ENCODE measurements at places on chromosomes 7 and 10.

GRCh38 chr10:58282615-58283014 lies 13.7 kb downstream of the CISD1 start:
- DNase-seq, result peak; percentile 61

GRCh38 chr7:33593611-33594010 lies 311.7 kb upstream of the BMPER start:
- DNase-seq, result no peak

- DNase-seq, result no peak
These were observed 41.6 kb downstream of the BICC1 start for GRCh38 chr10:58554316-58554715.

GRCh38 chr10:122149561-122150505 lies 121.3 kb upstream of the BTBD16 start:
- no peak for DNase-seq

GRCh38 chr7:127393368-127394058 lies 1.0 kb upstream of the ZNF800 start:
- no peak for DNase-seq

DNA sequence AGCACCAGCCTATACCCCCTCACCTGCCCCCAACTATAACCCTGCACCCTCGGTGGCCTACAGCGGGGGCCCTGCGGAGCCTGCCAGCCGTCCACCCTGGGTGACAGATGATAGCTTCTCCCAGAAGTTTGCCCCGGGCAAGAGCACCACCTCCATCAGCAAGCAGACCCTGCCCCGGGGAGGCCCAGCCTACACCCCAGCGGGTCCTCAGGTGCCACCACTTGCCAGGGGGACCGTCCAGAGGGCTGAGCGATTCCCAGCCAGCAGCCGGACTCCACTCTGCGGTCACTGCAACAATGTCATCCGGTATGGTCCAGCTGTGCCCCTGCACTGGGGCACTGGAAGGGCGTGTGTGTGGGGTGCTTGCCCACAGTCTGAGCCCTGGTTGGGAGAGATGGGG lies 40.0 kb upstream of the BMPR1A start:
- DNase-seq, result no peak

DNA sequence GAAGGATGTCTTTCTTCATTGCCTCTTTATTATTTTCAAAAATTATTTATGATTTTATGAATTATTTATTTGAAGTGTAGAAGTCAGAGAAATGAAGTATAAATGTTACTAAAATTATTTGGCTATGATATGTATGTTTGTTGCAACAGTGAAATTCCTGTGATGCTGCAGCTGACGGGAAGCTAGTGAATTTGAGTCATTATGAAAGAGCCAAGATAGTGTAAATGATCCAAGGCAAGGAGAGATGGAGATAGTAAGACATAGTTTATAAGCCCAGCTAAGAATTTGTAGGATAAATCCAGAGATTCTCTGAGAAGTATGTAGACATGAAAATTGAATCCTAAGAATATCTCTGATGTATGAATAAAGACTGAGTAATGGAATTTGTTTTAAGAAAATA lies 30.8 kb downstream of the CASD1 start:
- no peak for DNase-seq

DNA sequence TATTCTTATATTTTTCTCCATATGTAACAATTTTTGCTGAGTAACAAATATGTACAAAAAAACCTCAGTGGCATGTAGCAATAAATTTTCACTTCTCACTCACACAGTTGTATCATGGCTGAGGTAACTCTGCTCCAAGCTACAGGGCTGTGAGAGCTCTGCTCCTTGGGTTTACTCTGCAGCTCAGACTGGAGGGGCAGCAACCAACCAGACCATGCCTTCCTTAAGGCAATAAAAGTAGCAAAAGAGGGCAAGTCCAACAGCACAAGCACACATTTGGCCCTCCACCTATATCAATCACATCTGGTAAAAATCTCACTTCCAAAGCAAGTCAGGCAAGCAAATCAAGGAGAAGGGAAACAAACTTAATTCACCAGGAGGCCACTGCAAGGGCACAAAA lies 102.9 kb downstream of the CRPPA start:
- DNase-seq, result no peak

DNA sequence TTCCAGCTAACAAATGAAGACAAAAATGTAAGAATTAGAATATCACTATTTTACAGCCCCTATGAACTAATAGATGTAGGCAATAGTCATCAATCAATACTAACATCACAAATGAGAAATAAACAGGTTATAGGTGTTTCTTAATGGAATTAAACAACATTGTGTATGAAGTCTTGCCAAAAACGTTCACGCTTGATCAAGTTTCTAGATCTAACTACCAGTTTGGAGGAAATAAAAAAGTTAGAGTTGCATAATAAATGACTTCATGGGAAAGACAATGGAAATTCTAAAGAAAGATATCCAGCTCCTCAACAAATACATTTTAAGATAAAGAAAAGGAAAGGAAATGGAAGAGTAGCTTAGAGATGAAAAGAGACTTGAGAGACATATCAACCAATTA lies 19.7 kb downstream of the TAC1 start:
- no peak for DNase-seq

DNA sequence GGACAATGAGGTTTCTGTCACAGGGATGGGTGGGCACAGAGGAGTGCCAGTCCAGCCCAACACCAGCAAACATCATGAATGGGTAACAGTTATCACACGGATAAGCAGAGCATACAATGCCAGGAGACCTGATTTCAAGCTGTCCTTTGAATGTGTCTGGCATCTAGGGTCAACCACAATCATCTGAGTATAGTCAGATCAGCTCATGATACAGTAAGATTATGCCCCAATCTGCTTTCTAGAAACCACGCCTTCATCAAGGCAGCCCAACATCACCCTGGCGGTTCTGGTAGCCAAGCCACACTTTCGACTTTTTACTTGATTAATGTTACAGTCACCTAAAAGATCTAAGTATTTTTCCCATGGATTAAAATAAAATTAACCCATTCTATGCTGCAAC lies 10.5 kb downstream of the FAM171A1 start:
- no peak for DNase-seq

DNA sequence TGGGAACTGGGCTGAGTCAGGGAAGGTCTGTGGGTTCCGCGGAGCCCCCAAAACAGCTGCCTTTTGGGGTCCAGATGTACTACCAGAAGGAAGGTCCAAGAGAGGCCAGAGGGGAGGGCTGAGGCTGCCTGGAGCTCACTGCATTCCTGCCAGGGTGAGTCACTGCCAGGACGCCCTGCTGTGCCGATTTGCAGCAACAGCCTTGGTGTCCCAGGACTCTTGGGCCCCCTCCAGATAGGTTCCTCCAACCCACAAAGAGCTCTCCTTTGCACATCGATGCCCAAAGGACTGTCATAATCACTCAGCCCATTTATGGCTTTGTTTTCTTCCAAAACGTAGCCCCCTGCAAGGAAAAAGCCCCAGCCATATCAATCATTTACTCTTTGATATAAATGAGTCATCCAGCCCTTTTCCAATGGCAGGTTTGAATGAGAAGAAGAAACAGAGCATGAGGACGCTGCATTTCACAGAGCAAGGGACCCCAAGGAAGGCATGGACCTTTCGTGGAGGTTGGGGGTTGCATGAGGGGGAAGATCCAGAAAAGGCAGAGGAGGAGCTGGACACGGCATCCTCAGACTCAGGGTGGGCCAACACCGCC lies 32.2 kb upstream of the COL13A1 start:
- DNase-seq, result no peak

- no peak for DNase-seq
These were observed 879.9 kb upstream of the LRRN3 start for GRCh38 chr7:110210941-110211608.

DNA sequence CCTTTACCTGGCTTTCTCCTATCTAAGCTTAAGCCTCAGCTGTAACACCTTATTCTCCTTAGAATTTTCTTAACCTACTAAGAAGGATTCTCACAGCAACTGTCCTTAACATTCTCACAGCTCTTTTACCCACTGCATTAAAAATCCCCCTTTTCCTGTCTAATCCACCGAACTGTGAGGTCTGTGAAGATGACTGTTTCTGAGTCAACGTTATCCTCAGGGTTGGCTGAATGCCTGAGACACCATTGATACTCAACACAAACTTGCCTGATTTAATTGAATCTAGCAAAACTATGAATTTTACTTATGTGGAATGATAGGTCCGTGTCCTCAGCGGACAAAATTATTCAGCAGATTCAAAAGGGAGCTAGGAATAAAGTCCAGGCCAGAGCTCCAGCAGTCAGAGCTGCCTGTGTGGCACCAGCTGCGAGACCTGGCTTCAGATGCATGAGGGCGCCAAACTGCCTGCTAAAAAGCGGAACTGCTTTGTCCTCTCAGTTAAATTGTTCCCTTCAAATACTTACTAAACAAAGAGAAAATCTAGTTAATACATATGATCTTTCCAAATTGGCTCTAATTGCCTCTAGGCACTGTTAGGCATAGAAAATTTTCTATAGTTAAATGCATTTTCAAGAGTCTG lies 33.4 kb upstream of the VWDE start:
- DNase-seq, result no peak

DNA sequence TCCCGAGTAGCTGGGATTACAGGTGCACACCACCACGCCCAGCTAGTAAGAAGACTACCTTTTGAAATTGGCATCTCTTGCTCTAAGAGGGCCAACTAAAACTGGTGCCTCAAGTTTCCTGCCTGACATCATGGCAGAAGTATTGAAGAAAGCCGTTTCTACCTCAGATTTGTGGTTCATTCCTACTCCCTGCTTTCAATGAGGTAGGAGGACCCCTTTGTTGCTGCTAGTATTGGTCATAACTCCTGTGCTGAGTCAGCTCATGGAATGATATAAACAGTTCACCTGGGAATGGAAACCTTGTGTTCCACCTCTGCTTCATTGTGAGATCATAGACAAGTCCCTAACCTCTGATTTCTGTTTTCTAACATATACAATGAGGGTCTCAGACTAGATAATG lies 82.8 kb downstream of the CDK6 start:
- DNase-seq, result no peak

DNA sequence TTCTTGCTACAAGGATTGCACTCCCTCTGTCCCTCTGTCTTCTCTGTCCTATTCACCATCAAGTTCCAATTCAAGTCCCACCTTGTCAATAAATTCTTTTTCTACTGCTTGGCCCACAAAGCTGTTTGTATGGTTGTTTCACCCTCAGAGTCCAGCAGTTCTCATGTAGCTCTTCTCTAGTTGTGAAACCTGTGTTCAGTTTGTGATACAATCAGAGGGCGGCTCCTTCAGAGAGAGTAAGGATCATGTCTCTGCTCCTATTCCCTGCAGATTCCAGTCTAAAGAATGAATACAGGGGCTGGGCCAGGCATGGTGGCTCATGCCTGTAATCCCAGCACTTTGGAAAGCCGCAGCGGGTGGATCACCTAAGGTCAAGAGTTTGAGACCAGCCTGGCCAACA lies 126.6 kb upstream of the BET1 start:
- no peak for DNase-seq

DNA sequence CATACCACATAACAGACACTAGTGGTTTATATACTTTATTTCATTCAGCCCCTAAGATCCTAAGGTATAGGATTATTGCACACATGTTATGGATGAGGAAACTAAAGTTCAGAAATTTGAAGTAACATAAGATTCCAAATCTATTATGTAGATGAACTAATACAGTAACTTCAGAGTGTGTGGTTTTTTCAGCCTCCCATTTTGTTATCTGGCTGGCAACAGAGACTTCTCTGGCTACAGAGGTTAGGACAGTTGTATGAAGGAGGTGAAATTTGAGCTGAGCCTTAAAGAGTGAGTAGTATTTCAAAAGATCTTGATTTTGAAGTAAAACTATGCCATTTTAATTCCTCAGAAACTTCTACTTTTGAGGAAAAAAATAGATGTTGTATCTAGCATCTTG lies 125.4 kb downstream of the MAPK8 start:
- no peak for DNase-seq

DNA sequence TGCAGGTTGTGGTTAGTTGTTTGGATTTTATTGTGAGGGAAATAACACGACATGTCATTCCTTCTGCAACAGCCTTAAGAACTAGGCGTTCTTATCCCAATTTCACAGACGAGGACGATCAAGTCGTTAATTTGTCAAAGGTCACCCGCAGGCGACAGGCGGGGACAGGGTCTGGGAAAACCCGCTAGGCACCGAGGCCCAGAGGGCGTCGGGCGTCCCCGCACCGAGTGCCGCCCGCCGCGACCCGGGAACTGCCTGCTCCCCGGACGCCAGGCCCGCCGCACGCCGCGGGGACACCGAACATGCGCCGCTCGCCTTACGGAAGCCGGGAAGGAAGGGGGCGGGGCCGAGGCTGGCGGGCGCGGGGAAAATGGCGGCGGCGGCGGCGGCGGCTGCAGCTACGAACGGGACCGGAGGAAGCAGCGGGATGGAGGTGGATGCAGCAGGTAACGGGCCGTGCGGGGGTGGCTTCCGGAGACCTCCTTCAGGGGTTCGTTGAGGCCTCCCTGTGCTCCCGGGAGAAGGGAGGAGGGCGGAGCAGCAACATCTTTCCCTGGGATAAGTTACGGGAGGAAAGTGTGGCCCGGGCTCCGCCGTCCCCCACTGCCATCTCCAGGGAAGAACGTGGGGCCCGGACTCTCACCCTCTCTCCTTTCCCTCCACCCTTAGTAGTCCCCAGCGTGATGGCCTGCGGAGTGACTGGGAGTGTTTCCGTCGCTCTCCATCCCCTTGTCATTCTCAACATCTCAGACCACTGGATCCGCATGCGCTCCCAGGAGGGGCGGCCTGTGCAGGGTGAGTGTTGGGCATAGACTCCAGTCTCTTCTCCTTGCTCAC lies at the start of gene COPS6:
TSS of gene COPS6 (plus strand) at position 349 of the 837 bp plus-strand sequence. CDS start at position 371, 22 bp downstream.
- no peak for DNase-seq

DNA sequence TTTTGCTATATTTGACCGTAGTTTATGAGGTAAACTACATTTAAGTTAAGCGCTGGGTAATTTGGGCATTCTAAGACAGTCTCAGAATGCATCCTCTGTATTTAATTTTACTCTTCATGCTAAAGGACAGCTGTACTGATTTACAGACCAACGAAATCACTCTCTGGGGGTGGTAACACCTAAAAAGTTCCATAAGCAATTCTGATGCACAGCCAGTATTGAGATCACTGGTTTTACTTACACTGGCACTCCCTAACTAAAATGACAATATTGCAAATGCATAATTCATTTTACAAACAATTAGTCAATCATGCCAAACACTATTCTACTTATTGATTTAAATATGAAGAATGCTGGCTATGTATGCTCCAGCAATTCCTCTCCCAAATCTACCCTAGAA lies 102.3 kb downstream of the SRPK2 start:
- no peak for DNase-seq

- no peak for DNase-seq
These were observed 83.1 kb downstream of the CPVL start for GRCh38 chr7:29063236-29063635.

All from GM12864 (cell line).